Endothelial cell of umbilical vein (primary cell): ENCODE measurements at places on chromosomes 13 and 19. TPM values are rescaled to one million over a fixed set of nuclear protein-coding genes. Genes with fewer than 3 reads are reported as not detected.

DNA sequence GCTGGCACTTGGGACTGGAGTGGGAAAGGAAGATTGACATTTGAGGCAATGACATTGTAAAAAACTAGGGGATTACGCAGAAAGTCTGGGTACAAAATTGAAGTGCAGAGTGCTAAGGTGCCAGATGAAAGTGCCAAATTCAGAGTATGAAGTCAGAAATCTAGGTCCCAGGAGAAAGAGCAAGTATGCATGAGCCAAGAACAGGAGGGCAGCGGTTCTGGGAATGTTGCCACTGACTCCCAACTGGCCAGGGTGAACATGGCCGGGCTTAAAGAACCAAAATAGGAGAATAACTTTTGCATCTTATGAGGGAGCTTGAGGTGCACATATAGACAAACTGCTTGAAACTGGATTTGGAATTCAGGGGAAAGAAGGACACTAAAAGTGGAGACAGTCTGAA is 495.8 kb upstream of the KLF12 start:
- no peak for DNase-seq

DNA sequence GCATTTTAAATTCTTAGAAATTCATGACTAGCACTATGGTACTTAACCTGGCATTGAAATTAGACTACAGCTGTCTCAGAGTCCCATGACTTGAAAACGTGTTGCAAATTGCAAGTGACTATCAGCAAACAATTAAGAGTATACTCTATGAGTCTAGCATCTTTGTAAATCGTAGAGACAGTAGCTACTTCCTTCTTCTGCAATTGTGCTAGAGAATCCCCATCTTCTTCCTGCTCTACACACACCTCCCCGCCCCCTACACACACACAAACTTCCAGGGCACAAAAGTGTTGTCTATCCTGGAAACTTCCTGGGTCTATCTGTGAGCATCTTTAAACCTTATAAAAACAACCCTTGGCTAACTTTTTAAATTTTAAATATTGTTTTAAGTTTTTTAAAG is 35.2 kb upstream of the MIR17HG start:
- DNase-seq, result no peak

GRCh38 chr13:95304453-95304852 is 3.2 kb upstream of the ABCC4 start:
- no peak for DNase-seq

DNA sequence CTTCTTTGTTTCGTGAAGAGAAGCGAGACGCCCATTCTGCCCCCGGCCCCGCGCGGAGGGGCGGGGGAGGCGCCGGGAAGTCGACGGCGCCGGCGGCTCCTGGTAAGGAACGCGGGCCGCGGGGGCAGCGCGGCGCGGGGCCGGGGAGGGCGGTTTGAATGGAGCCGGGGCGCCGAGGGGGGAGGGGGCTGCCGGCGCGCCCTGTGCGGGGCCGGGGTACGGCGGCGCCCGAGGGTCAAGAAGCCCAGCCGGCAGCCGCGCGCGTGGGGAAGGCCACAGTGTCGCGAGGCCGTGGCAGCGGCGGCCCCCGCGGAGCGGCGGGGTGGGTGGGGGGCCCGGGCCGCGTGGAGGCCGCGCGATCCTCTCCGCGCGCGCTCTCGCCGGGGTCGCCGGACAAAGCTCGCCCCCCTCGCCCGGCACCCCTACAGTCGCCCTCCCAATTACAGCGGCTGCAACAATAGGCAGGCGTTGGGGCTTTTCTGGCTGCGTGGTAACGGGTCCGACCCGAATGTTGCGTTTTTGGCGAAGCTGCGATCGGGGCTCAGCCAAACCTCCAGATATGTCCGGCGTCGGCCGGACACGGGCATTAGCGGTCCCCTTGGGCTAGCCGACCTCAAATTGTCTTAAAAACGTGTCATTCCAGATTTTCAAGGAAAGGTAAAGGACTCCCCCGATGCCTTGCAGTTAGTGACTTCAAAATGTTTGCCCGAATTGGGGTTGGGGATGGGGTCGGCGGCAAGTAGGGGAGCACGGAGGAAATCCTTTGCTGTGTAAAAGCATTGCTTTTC is 437 bp downstream of the SMARCA4 start:
- DNase-seq, result no peak

GRCh38 chr13:41065078-41065477 is 3.8 kb downstream of the WBP4 start:
- peak; percentile 77 for DNase-seq

GRCh38 chr13:99970651-99971575 is 654 bp downstream of the ZIC5 start:
- no peak for DNase-seq

GRCh38 chr13:50200988-50201387 is 185.7 kb downstream of the KCNRG start:
- DNase-seq, result peak; percentile 63

DNA sequence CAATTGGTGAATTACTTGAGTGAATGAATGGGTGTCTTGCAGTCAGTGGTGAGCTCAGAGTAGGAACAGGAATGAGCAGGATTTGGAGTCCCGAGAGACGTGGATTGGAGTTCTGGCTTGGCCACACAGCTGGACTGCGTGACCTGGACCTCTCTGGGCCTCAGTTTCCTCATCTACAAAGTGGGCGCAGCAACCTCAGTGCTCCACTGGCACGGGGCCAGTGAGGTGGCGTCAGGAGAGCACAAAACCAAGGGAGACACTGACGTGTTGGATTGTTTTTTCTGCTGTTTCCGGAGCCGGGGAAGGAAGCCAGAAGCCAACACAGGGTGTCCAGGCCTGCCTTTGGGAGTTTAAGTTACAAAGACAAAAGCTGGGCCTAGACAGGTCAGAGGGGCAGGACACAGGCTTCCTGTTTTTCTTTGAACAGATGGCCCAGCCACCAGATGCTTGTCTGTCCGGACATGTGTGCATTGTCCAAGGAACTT is 6.5 kb upstream of the DOCK6 start:
- DNase-seq, result peak; percentile 100

GRCh38 chr13:106274551-106275203 is 260.8 kb downstream of the EFNB2 start:
- DNase-seq, result no peak

DNA sequence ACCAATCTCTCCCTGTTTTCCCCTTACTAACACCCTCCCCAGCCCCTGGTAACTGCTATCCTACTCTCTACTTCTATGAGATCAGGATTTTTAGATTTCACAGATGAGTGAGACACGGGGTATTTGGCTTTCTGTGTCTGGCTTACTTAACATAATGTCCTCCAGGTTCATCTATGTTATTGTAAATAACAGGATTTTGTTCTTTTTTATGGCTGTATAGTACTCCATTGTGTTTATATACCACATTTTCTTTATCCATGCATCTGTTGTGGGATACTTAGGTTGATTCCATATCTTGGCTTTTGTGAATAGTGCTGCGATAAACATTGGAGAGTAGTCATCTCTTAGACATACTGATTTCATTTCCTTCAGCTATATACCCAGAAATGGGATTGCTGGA is 28.5 kb upstream of the ATP11A start:
- DNase-seq, result no peak

The NLRP5 gene
- total RNA-seq, result not detected in 2 replicates

The WDR88 gene
- total RNA-seq, result not detected in 2 replicates

The FAAP24 gene
- total RNA-seq, result 4.4 and 5.5 TPM in 2 replicates

The FFAR1 gene
- total RNA-seq, result not detected in 2 replicates

The ZNF284 gene
- total RNA-seq, result 2.4 and 2.7 TPM in 2 replicates

The EHD2 gene
- total RNA-seq, result 220 TPM in 2 replicates
